ENCODE measurements at places on chromosomes 3 and 15. TPM values are rescaled to one million over a fixed set of nuclear protein-coding genes. Genes with fewer than 3 reads are reported as not detected.

- peaks cover 7% of the 10 kb centered on the region for H3K4me1 ChIP-seq
- no peak for DNase-seq
- H3K27ac ChIP-seq, result no peak overlapping the region
- no peaks in the 10 kb centered on the region for H3K27me3 ChIP-seq
- no peak overlapping the region for H3K4me3 ChIP-seq
Observed at GRCh38 chr15:62874959-62875625, 167.5 kb upstream of the TPM1 start.

DNA sequence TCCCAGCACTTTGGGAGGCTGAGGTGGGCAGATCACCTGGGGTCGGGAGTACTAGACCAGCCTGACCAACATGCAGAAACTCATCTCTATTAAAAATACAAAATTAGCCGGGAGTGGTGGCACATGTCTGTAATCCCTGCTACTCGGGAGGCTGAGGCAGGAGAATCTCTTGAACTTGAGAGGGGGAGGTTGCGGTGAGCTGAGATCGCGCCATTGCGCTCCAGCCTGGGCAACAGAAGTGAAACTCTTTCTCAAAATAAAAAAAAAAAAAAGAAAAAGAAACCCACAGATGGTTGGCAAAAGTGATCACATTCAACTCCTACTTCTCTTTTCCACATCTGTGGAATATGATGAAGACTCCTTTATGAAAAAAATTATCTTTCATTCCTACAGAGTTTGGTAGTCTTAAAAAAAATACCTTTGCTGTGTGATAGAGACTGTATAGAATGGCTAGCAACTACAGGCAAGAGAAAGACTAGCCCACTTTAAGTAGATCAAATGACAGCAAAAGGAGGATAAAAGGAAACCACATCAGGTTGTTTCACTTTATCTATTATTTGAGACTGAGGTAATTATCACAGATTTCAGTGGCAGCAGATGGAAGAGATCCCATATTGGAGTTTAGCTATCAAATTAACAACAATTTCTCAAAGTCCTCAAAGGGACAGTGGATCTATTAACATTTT lies 172.9 kb upstream of the TSPAN3 start:
- no peak for DNase-seq
- peaks cover 24% of the 10 kb centered on the region for H3K36me3 ChIP-seq
- H3K27me3 ChIP-seq, result peaks cover 3% of the 10 kb centered on the region
- H3K27ac ChIP-seq, result peak overlapping the region; percentile 70
- no peaks in the 10 kb centered on the region for H3K4me1 ChIP-seq
- H3K4me3 ChIP-seq, result no peak overlapping the region

DNA sequence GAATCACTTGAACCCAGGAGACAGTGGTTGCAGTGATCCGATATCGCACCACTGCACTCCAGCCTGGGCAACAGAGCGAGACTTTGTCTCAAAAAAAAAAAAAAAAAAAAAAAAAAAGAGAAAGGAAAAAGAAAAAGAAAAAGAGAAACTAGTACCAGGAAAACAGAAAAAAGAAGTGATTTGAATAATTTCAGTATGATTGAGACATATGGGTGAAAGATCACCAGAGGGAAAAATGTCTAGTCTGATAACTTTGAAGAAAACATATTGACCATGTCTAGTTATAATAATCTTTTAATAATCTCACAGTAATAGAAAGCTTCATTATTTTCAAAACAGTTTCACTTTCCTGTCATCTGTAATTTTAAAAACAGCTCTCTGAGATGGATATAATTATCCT lies 16.4 kb downstream of the TGFBR2 start:
- H3K4me1 ChIP-seq, result peaks cover 34% of the 10 kb centered on the region
- H3K4me3 ChIP-seq, result no peak overlapping the region
- peaks cover 43% of the 10 kb centered on the region for H3K36me3 ChIP-seq
- DNase-seq, result no peak
- no peak overlapping the region for H3K27ac ChIP-seq
- H3K27me3 ChIP-seq, result peaks cover 3% of the 10 kb centered on the region

- peak overlapping the region; percentile 75 for H3K4me3 ChIP-seq
- DNase-seq, result peak; percentile 54
- H3K36me3 ChIP-seq, result peaks cover 72% of the 10 kb centered on the region
- peak overlapping the region; percentile 99 for H3K27ac ChIP-seq
- H3K4me1 ChIP-seq, result peaks cover 62% of the 10 kb centered on the region
Observed at GRCh38 chr3:172511783-172512762, 11.2 kb downstream of the TNFSF10 start.

PFKFB4 gene
- 11.5 TPM for total RNA-seq

SOX14 gene
- total RNA-seq, result 19.7 TPM

GPR176 gene
- 2.4 TPM for total RNA-seq

All from endothelial cell (in vitro differentiated cells).